Dermis lymphatic vessel endothelial cell (primary cell): ENCODE measurements at places on chromosomes 12 and 14. TPM values are rescaled to one million over a fixed set of nuclear protein-coding genes. Genes with fewer than 3 reads are reported as not detected.

KRT6C gene
- total RNA-seq: under 0.01 TPM in 1 of 2 replicates, not detected in the other

TAS2R7 gene
- 0.09 TPM in 1 of 2 replicates, not detected in the other for total RNA-seq

KRT73 gene
- total RNA-seq: not detected in 2 replicates

APOLD1 gene
- total RNA-seq: 80.7 and 97.2 TPM in 2 replicates

IL31 gene
- total RNA-seq: not detected in 2 replicates

SETD1B gene
- total RNA-seq: 1.3 and 2.1 TPM in 2 replicates

OR4N2 gene
- total RNA-seq: not detected in 2 replicates

NANOG gene
- total RNA-seq: not detected in 2 replicates
